ENCODE measurements at places on chromosomes 5 and 9. TPM values are rescaled to one million over a fixed set of nuclear protein-coding genes. Genes with fewer than 3 reads are reported as not detected.

IFNA13 gene
- not detected for total RNA-seq

ZFAND5 gene
- 64.8 TPM for total RNA-seq

ARHGEF28 gene
- total RNA-seq: 68.7 TPM

SPATA6L gene
- total RNA-seq: 3.9 TPM

OR13D1 gene
- not detected for total RNA-seq

ZBTB34 gene
- 6.6 TPM for total RNA-seq

FOXD4L4 gene
- total RNA-seq: not detected

SLIT3 gene
- 1.3 TPM for total RNA-seq

INSL4 gene
- not detected for total RNA-seq

GCNT4 gene
- 3.6 TPM for total RNA-seq

CNTLN gene
- 0.85 TPM for total RNA-seq

SPINK4 gene
- not detected for total RNA-seq

PCDHGB7 gene
- total RNA-seq: 3.4 TPM

PTRH1 gene
- 34.0 TPM for total RNA-seq

PCDHGB5 gene
- 2.6 TPM for total RNA-seq

KCNIP1 gene
- total RNA-seq: not detected

TRIM7 gene
- total RNA-seq: 28.2 TPM

All from tracheal epithelial cell (primary cell).